ENCODE measurements at places on chromosomes 5 and 9.

GRCh38 chr9:83271665-83272071 lies 208.7 kb upstream of the RASEF start:
- DNase-seq: no peak

DNA sequence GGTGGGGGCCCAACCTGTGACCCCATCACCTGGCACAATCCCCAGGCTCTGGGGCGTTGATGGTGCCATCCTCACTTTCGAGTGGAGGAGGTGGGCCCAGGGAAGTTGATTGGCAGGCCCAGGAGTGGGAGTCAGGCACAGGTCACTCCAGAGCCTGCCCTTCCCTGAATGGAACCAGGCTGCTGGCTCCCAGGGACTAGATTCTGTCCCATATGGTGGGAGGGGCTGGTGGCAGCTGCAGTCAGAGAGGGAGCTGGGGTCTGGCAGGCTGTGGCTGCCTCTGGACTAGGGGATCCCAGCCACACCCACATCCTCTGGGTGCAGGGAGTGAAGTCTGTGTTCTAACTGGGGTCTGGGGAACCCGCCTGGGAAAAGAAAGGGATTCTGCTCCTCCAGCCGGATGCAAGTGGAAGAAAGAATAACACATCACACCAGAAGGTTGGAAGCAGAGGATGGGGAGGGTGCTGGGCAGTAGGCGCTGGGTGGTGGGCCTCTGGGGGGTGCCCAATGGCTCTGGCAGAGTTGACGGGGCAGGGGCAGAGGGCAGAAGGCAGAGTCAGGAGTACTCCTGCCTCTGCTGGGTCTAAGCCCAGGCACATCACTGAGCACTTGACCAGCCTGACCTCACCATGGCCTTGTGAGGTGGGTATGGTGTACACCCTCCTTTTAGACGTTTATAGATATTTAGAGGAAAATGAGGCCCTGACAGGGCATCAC lies 25.8 kb downstream of the CEL start:
- DNase-seq: no peak

GRCh38 chr5:72519111-72519510 lies 11.9 kb upstream of the ZNF366 start:
- no peak for DNase-seq

DNA sequence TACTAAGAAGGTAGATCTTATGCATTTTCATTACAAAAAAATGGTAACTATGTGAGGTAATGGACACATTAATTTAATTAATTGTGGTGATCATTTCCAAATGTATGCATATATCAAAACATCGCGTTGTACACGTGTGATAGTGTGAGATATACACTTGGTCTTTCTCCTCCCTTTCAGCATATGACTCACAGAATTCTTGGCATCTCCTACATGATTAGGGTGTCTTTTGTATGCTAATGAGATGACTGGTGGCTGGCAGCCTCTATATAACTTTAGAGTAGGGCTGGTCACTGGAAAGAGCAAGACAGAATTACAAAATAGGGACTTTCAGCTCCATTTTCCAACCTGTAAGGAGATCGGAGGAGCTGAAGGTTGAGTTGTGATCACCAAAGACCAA lies 1167.6 kb downstream of the CDH12 start:
- no peak for DNase-seq

- no peak for DNase-seq
These were observed 48.7 kb upstream of the PSD2 start for GRCh38 chr5:139746691-139747582.

DNA sequence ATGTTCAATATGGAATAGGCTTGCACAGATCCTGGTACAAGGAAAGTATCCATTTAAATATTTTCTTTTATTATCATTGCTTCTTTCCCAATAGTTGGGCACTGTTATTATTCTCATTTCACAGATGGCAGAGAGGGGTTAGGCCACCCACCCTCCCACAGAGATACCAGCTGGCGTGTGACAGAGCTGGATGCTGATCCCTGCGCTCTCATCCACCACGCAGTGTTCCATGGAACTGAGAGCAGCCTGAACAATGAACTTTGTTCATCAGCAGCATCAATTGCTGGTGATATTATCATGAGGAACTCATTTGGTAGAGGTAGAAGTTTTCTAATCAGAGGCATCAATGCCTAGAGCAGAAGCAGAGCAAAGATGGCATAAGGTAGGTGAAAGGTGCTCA lies 227.9 kb downstream of the ESM1 start:
- no peak for DNase-seq

DNA sequence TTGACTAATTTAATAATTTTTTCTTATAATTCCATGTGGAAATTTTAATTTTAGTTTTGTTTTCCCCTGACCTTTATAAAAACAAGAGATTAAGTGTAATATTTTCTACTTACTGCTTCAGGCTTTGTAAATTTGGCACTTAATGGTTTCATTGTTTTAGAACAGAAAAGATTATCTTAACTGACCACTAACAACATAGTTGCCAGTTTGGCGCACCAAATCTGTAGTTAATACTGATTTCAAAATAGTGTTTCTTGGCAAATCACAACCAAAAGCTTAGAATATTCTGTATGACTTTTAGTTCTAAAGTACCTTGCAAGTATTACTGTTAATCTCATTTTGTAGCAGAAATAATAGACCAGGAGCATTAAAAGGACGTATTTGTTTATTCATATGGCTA lies 124.3 kb downstream of the COMMD10 start:
- DNase-seq: no peak

DNA sequence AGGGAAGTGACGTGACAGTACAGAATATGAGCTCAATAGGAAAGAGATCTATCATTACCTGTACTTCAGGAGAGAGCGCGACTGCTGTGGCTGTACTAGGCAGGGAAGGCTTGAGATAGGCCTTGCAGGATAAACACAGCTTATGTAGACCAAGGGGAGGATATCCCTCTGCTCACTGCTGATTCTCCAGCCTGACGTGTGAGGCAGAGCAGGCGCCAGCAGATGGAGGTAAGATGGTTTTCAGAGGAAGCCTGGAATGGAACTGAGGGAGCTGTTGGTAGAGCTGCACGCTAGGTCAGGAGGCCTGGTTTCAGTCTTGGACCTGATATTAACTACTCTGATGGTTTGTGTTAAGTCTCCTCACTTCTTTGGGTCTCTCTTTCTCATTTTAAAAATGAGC lies 291.4 kb downstream of the YTHDC2 start:
- no peak for DNase-seq

DNA sequence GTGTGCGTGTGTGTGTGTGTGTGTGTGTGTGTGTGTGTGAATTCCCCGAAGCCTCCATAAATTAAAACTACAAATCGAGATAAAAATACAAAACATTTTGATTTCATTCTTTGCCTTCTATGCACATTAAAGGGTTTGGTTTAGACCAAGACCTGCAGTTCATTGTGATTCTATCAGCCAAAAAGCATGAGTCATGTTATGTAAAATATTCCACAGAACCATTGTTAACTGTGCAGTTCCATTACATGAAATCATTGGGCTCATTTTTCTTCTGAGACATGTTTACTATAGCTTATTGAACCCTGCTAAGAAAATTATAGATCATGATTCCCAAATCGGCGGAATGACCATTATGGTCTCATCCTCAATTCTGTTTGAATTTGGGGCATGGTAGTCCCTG lies 11.7 kb downstream of the CAVIN4 start:
- no peak for DNase-seq

DNA sequence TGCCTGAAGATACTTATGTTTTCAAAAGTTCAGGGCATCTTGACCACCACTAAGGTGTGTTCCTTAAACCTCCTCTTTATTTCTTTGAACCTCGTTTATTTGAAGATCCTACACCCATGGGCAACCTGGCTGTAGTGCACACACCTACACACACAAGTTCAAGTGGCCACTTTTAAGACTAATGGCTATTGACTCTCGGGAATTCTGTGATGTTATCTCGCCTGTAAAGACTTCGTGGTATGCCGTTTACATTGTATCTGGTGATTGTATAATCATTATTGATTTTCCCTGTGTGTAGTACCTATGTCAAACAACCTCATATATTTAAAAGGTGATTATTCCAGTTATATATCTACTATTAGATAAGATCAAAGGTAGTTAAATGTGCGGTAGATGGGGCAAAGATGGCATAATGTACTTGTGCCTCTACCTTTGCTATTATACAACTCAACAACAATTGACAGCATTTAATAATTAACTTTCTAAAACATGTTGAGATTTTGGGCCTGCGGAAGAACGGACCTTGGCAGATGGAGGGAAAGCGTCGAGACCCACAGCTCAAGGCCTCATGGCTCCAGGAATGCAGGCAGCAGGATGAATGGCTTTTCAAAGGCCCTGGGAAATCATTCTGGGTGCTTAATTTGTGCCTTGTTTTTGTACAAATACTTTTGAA lies 51.4 kb upstream of the IRX2 start:
- DNase-seq: no peak

DNA sequence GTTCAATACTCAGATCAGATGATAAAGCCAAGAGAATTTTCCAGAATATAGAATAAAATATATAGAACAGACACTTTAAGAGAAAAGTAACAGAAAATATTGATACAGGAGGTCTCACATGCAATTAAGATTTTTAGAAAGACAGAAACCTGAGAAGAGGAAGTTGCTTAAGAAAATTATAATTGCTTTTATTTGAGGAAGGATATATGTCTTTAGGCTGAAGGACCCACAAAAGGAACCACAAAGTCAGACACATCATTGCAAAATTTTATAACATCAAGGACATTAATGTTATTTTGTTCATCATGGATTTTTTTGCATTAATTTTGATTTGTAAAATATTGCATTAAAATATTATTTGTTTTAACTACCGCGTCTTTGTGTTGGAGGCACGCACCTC lies 141.5 kb downstream of the FSTL4 start:
- DNase-seq: no peak

GRCh38 chr9:132267660-132268059 lies 87.1 kb downstream of the SETX start:
- DNase-seq: no peak

DNA sequence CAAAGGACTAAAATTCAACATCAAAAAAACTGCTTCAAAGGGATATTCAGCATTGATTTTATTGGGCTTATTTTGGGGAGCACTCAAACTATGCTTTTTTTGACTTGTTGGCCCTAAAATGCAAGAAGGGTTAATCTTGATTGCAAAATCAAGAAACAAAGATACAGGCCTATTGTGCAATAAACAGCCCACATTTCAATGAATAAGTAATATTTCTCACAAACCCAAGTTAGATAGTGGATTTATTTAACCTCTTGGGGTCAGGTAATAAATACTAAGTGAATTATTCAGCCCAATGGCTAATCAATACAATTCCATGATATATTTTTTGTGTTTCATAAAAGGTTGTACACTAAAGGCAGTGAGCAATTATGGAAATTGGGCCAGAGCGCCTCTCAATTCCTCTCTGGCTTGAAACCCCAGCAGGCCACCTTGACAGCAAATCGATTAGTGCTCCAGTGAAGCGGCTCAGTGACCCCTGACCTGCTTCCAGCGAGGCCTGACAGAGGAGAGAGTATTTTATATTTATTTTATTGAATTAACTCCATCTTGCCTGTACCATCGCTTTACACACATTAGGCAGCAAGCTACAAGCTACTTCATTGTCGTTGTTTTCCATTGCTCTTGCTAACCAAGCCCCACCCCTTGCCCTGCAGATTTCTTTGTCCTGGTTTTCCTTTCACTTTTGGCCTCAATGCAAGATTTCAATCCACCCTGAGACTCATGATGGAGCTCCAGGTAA lies 65.5 kb downstream of the EBF1 start:
- DNase-seq: peak; percentile 54

DNA sequence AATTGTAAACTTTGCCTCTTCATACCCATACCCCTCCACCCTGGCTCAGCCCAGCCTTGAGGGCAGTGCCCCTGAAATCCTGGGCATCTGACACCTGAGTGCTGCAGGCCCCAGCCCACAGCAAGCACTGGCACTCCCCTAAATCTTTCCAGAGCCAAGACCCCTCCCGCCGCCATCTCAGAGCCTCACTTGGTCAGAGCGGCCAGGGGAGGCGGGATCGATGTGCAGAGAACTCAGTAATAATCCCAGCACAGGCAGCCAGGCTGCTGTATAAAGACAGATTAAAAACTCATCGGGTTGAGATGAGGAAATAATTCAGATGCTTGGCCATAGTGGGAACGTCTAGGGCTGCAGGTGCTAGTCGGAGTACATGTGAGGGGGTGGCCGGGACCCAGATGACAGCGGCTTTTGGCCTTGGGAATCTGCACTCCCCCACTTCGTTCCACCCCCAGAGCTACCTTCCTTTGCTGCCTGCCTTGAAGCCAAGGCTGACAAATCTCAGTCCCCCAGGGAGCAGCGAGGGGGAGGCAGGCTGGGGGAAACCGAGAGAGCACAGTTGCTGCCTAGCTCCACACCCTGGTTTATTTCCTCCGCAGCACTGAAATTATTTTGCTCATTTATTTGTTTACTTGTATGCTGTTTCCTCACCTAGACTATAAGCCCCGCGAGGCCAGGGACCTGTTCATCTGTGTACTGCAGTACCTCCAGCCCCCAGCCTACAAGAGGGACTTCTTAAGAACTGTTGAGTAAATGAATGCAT lies 19.5 kb upstream of the ARAP3 start:
- peak; percentile 30 for DNase-seq

DNA sequence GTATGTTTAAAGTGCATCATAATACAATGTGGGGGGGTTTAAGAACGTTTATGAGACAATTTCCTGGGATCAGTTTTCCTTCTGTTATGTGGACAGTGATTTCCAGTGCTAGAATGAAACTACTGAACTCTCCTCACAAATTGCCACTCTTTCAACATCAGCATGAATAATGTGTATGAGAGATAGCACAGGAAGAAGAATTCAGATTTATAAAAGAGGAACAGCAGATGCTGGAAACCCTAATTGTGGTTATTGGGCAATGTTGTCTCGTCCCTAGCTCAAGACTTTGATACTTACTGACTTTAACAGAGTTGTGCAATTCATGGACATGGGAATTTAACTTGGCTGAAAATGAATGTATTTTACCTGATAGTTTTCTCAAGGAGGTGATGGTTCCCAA lies 410.8 kb upstream of the MEF2C start:
- DNase-seq: no peak

- peak; percentile 67 for DNase-seq
These were observed 693.6 kb downstream of the PRELID2 start for GRCh38 chr5:145141534-145141933.

DNA sequence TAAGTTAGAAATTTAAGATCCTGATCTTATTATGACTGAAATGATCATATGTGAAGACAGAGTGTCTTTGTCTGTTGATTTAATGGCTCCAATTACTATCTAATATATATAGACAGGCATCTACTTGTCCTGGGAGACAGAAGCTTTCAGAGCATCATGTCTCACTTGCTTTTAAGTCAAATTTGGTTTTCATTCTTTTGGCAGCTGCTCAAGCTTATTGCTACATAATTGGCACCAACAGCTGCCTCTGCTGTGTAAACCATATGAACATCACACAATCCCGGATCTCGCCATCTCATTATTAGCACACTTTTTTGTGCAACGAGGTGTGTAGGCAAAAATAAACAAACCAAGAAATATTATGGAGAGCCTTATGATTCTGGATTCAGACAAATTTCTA lies 1717.9 kb downstream of the EFNA5 start:
- no peak for DNase-seq

- DNase-seq: no peak
These were observed 19.5 kb downstream of the MORN5 start for GRCh38 chr9:122179054-122179689.

- DNase-seq: no peak
These were observed 399.8 kb upstream of the MEF2C start for GRCh38 chr5:89282554-89283510.

Measured in MM.1S (cell line).